ENCODE measurements at places on chromosomes 7 and 10. TPM values are rescaled to one million over a fixed set of nuclear protein-coding genes. Genes with fewer than 3 reads are reported as not detected.

FBXO24 gene
- 0.21 TPM for total RNA-seq

DNA sequence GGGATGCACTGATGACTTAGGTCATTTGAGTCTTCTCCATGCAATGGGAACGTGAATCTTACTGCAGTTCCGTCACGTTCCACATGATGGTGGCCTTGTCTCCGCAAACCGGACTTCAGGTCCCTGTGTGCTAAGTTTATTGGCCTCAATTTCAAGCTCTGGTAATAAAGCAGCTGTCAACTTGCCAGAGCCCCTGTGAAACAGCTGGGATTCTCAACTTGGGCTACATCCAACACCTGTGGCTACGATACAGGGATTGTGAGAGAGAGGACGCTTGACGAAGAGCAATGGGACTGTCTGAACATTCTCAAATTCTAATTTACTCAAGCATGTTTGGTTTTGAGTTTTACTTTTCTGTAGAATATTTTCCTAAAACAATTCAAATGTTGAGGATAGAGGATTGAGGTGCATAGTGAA lies 174.2 kb downstream of the PTN start:
- peak; percentile 99 for DNase-seq

DNA sequence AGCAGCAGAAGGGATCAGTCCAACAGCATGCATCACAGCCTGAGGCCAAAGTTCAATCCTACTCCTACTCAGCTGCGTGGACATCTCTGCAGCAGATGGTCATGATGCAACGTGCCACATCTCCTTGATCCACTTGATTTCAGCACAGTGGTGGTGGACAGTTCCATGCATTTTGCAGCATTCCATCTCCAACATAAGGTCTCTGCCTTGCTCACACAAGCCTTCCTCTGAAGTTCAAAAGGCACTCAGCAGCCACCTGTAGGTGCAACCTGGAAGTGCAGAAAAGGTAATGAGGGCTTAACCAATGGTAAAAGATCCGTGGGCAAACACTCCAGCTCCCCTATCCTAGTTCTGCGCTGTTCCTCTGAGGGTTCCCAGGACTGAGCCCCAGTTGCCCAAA lies 57.5 kb upstream of the CHCHD3 start:
- DNase-seq, result peak; percentile 71

FAM25C gene
- total RNA-seq, result not detected

DNA sequence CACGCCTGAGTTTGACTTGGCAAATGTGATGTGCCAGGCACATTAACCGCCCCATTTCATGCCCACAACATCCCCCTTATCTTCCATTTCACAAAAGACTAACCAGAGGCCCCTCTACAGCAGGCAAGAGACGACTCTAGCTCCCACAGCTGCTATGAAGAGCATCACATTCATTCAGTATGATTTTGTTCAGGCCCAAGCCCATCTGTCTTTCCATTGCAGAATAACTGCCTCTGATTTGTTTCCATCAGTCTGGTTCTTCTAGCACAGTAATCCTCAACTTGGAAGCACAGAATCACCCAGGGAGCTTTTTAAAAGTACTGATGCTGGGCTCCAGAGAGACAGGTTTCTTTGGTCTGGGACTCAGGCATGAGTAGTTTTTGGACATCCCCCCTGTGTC lies 169.7 kb downstream of the NEURL1 start:
- DNase-seq, result no peak

HTR5A gene
- not detected for total RNA-seq
